ENCODE measurements at places on chromosomes 2 and 18.

GRCh38 chr18:35155398-35156117 is 85.3 kb upstream of the ZNF397 start:
- DNase-seq = no peak

DNA sequence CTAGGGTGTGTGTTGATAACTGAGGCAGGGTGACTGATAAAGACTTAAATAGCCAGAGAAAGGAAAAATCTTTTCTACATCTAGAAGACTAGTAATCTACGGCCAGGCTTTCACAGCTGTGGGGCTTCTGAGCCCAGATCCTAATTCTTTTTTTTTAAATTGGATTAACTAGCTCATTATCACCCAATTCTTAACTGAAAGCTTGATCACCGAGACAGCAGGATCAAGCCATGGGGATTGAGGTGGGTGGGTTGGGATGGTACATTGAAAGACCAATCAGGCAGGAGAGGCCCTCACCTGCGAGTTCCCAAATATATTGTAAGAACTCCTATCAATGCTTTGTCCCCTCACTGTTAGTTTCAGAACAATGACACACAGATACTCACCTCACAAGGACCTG is 20.0 kb upstream of the NFE2L2 start:
- DNase-seq = no peak

DNA sequence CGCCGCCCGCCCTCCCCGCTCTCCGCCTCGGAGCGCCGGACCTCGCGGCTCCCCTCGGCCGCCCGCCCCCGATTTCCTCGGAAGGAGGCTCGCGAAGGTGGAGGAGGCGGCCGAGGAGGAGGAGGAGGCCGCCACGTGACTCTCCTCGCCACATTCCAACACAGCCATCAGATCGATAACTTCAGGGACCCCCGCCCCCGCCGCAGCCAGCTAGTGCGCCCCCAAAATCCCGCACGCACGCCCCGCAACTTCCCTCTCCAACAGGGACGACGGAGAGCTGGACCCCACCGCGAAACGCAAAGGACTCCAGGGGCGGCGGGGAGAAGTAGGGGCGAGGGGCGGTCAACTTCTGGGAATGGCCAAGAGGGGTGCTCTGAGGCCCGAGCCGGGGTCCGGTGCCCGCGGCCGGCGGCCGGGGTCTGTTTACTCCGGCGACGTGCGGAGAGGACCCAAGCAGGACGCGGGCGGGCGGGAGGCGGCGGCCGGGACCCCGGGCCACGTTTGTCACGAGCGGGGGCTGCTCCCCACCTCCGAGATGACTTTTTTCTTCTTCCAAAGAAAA is 2.0 kb downstream of the ZNF521 start:
- no peak for DNase-seq

GRCh38 chr2:169711751-169712509 is 17.7 kb downstream of the PHOSPHO2 start:
- no peak for DNase-seq

DNA sequence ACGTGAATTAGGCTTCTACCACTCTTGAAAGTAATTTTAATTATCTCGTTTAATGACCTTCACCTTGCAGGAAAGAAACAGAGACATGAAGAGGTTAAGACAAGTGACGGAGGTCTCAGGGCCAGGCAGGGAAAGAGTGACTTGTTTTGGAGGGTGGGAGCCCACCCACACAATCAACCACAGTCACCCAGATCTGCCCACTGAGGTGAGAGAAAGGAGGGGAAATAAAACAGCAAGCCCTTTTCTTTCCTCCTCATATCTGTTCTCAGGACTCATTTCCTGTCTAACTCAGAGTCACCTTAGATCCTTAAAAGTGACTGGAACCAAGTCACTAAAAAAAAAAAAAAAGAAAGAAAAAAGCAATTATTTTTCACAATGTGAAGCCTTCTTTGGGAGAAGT is 26.8 kb downstream of the ATP8B1 start:
- DNase-seq = no peak

GRCh38 chr2:127609818-127610217 is 36.1 kb upstream of the GPR17 start:
- DNase-seq = no peak

- DNase-seq = no peak
Observed at GRCh38 chr2:240306185-240306584, 129.3 kb upstream of the GPC1 start.

Data from GM18507 (cell line).